Stimulated activated CD8-positive, alpha-beta memory T cell treated with anti-CD3 and anti-CD28 coated beads, Interleukin-7, amount 100 ng/mL, for 1 hour (primary cell): ENCODE measurements at places on chromosomes 5 and 9.

- no peak for DNase-seq
Observed at GRCh38 chr9:135908754-135909204, 1.4 kb upstream of the CAMSAP1 start.

- no peak for DNase-seq
Observed at GRCh38 chr5:171249460-171249859, 59.6 kb upstream of the TLX3 start.

- no peak for DNase-seq
Observed at GRCh38 chr9:99167694-99168093, 54.0 kb downstream of the ALG2 start.

DNA sequence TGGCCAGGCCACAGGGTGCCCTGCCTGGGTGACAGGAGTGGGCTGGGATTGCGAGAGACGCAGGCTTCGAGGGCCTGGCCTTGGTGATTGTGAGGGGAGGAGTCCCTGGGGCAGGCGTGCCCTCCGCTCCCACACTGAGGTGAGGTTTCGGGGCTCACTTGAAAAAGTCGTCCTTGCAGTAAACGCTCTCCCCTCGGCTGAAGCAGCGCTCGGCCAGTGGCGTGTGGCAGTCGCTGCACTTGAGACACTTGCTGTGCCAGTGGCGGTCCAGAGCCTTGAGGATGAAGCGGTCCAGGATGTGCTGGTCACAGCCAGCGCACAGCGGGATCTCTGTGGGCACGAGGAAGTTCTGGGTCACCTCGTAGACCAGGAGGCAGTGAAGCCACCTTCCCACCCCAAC, 4.5 kb downstream of the LHX3 start:
- no peak for DNase-seq

- DNase-seq = no peak
Observed at GRCh38 chr5:168288349-168289245, 2.8 kb upstream of the WWC1 start.

GRCh38 chr5:37722236-37723161, 117.3 kb downstream of the GDNF start:
- DNase-seq = no peak

- DNase-seq = no peak
Observed at GRCh38 chr9:129163753-129164152, 14.3 kb downstream of the IER5L start.

- no peak for DNase-seq
Observed at GRCh38 chr5:67432606-67433005, 236.0 kb upstream of the CD180 start.

DNA sequence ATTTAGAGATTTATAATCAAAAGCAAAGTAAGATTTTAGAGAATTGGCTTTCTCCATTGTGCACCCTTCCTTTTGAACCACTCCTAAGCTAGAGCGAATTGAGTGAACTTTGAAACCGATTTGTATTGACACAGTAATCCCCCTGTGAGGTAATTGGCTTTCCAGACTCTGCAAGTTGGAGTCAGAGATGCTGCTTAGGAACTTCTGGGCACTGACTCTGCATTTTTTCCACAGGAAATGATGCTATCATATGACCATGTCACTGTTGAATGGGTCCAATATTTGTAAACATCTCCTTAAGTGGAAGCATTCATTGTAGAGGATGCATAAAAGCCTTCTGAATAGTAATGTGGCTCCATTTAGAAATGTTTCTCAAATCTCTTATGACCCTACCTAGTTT, 394.4 kb upstream of the ZNF608 start:
- no peak for DNase-seq

GRCh38 chr5:115656404-115656803, 30.6 kb upstream of the TMED7 start:
- no peak for DNase-seq

DNA sequence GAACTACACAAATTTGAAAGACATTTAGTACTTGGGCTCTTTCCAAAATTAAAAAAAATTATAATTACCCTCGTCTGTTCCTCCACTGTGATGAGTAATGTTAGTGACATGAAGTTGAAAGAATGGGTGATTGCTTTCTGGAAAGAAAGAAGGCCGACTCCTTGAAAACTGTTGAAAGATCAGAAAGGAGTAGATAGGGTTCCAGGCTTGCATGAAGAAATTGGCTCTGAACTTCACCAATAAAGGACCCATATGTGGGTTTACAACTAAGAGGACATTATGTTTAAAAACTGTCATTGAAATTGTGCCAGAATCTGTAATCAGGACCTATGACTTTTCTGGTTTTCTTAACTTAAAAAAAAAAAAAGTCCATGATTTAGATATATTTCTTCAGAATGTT, 20.7 kb upstream of the MOCS2 start:
- DNase-seq = no peak

GRCh38 chr5:157506981-157507780, 47.2 kb downstream of the NIPAL4 start:
- DNase-seq = no peak

- DNase-seq = no peak
Observed at GRCh38 chr5:109911731-109912130, 222.0 kb downstream of the MAN2A1 start.

- DNase-seq = no peak
Observed at GRCh38 chr5:151173711-151174611, 16.4 kb upstream of the ANXA6 start.

GRCh38 chr5:176775409-176775808, 35.0 kb upstream of the UNC5A start:
- no peak for DNase-seq

DNA sequence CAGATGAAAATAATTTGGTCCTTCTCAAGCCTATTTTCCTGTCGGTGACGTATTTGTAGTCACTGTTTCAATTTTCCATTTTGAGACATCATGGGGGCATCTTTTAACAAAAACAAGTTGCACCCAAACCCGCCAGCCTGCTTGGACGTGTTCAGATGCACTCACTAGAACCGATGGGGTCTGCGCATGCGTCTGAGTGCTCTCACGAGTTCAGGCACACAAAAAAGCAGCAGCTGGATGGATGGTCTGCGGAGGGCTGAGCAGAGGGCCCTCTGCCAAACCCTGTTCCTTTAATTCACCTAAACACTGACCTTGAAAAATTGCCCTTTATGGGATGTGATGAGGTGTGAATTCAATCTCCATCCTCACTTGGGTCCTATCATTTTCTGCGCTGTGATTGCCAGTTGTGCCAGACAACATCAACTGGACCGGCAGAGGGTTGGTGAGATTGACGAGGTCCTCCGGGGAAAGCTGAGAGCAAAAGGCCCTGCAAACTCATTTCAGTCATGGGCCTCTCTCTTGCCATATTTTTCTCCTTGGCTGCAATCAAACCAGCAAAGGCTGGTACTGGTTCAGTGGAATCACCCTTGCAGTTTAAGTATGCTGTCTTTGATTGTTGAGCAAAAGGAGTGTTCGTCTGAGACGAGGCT, 251.9 kb downstream of the NFIB start:
- no peak for DNase-seq

- DNase-seq = no peak
Observed at GRCh38 chr5:61974680-61975079, 331.3 kb upstream of the KIF2A start.

DNA sequence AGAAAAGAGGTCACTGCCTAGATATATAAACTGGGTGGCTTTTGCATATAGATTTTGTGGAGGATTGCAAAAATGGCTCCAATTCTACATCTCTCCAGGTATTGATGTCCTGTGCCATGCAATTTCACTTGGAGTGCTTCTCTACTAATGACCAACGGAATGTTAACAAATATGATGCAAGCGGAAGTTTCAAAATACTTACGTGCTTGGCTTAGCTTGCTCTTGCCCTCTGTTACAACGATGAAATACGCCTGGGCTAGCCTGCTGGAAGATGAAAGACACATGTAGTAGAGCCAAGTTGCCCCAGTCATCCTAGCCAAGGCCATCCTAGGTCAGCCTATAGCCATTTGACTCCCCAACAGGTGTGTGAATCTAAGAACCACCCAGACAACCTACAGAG, 3.6 kb upstream of the POC5 start:
- DNase-seq = no peak

DNA sequence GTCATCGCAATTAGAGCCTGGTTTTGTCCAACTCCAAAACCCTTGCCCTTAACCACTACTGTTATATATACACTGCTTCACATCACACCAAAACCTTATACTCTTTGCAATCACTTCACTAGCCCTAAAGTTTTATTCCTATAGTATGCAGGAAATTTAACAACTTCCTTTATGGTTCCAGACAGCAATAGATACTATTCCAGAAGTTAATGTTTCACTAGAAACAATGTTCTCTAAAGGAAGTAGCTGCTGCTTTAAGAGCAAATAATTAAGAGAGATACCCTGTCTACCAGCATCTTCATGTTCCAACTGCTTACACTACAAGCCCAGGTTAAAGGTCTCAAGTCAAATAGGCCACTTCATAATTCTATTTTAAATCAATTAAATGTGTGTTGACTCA, 22.0 kb downstream of the FREM1 start:
- DNase-seq = no peak

DNA sequence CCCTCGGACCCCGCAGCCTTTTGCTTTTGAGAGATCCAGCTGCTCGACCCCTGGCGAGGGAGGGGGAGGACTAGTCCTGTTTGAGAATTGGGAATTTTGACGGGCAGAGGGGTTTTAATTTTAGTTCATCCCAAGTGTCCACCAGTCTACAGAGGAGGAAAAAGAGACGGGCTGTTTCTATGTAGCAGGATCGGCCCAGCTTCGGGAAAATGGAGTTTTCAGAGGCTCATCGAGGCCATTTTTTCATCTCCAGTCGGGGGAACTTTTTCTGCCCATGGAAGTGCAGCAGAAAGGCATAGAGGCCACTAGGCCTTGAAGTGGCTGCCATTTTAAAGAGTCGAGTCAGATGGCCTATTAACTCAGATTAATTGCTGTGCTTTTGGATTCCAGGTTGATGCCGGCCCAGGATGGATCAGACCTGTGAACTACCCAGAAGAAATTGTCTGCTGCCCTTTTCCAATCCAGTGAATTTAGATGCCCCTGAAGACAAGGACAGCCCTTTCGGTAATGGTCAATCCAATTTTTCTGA, 1.2 kb downstream of the NSD1 start:
- DNase-seq = no peak

- no peak for DNase-seq
Observed at GRCh38 chr5:36600917-36601527, 5.4 kb upstream of the SLC1A3 start.

GRCh38 chr9:97749928-97750327, 52.8 kb upstream of the XPA start:
- DNase-seq = no peak

GRCh38 chr9:92440751-92441046, 16.4 kb upstream of the OMD start:
- DNase-seq = no peak

DNA sequence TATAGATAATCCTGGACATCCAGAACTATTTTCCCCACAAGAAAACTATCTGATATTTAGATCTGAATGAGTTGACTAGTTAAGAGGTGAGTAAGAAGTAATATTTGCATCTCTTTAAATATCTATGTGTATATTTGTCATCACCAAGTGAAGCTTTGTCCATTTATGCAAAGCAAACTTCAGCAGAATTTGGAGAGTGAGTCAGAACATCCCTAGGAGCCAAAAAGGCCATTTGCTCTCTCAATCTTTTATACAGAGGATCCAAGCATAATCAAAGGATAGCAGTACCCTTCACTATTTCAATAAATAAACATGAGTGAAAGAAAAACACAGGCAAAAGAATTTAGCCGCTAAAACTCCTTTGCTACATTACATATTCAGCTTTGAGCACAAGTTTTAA, 454.4 kb downstream of the NR2F1-AS1 start:
- DNase-seq = no peak

DNA sequence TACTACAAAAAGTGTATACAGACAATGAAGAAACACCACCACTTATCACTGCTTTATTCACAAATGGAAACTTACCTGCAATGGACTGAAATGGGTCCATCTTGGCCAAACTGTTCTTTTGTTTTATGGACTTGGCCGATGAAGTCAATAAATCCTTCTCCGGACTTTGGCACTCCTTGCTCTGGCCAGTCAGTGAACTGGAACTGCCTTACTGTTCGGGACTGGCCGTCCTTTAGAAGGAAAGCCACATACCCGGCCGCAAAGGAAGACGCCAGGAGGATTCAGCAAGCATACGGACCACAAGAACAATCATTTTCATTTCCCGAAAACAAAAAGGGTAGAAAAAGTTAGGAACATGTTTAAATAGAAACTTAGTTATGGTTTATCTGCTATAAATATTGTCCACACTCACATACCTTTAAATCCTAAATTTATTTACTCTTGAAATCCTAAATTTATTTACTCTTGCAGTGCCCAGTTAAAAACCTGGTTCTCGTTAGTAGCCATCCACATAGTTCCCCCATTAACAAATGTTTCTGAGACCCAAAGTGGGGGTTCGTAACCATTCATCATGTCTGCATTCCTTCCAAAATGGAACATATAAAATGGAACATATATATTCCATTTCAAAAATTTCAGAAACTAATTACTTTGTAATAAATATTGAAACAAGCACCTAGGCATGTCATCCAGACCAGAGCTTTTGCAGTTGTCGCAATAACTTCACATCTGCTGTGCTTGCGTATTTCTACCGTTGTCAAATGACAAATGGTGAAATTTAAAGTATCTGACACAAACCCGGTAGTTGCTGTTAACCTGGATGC, 532.1 kb upstream of the DMAC1 start:
- DNase-seq = no peak

GRCh38 chr5:50958852-50959457, 292.5 kb downstream of the PARP8 start:
- DNase-seq = no peak

DNA sequence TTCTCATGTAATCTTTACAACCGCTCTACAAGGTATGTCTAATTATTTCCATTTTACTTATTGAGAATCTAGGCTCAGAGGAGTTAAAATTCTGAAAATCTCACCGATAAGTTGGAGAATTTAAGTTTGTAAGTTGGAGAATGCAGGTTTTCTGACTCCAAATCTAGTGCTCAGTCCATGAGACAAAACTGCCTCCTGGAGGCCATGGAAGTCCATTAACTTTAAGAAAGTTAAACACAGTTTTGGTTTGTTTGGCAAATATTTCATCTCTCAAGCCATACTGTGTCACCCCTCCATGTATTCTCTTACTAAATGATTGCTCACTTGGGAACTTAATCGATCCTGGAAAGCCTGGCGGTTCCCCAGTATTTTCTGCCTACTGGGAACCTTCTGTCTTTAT, 52.6 kb downstream of the INIP start:
- no peak for DNase-seq

DNA sequence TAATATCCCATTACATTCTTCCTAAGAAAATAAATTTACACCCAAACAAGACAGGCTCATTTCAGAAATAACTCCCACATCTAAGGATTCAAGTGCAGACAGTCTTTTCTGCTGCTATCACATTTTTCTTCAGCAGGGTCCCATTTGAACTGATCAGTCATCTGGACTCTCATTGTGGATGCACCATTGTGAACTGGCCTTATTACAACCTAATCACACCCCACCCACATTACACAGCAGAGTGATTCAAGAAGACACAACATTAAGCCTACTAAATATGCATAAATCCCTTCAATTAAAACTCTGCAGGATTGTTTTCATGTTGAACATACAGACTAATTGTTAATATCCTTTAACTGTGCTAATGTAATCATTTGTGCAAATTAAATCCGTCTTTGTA, 146.2 kb downstream of the CDH12 start:
- no peak for DNase-seq

GRCh38 chr9:26264709-26265601, 586.7 kb upstream of the TUSC1 start:
- no peak for DNase-seq
